Activated CD8-positive, alpha-beta memory T cell treated with anti-CD3 and anti-CD28 coated beads, Interleukin-2, amount 50 U/mL, for 4 hours (primary cell): ENCODE measurements at places on chromosomes 4 and X.

DNA sequence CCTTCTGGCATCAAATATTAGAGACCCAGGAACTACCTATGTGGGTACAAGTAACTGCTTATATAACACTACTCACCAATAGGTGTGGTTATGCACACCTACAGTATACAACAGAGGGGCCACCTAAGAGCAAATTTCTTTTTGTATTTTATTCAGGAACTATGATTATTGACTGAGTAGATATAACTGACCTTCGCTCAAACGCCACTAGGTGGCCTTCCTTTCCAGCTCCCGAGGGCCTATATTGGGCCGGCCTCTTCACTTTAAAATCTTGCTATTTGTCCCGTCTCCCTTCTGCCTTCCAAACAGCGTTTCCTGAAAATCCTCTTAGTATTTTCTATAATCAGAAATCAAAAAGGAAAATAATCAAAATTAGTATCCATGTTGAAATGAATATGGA, 19.9 kb upstream of the PABPC5 start:
- DNase-seq = no peak

GRCh38 chr4:10721616-10722015, 37.0 kb upstream of the CLNK start:
- no peak for DNase-seq

- DNase-seq = no peak
Measured at GRCh38 chr4:2930758-2931511, 32.3 kb downstream of the NOP14 start.

GRCh38 chrX:95063554-95063953, 1389.5 kb downstream of the FAM133A start:
- no peak for DNase-seq

DNA sequence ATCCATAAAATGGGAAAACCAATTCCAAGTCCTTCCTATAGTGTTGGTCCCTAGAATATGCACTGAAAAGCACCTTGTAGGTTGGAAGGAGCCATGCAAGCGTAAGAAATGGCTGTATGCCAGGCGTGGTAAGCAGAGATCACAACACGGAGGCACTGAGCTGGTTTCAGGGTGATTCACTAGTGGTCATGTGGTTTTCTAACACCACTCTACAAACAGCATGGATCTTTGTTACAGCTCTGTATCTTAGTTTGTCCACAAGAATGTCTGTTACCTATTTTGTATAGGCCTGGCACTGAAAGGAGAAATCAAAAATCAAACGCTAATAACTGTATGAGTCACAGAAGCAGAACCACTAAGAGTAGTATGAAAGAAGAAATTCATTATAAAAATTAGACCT, 71.9 kb downstream of the MAGEB17 start:
- no peak for DNase-seq

DNA sequence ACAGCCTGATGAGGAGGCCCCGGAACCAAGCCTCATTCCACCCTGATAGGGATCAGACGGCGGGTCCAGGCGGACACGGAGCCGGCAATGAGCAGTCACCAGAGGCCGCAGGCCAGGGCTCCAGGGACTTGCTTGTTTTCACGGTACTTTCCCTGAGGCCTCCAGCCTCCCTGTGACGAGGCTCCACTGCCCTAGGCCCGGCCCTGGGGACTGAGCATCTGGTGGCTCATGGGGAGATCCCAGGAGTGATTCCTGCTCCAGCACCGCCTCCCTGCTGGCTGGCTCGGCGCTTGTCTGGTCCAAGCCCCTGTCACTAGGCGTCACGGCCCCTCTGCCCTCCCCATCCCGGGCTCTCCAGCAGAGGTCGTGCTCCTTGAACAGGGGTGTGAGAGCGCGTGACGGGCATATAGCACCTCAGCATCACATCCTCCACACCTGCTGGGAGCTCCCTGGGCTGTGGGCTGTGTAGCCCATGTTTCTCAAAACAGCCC, 14.1 kb downstream of the HTRA3 start:
- no peak for DNase-seq

GRCh38 chr4:82802911-82803310, 4.3 kb upstream of the SCD5 start:
- no peak for DNase-seq
